ENCODE measurements at places on chromosomes 3 and 15. TPM values are rescaled to one million over a fixed set of nuclear protein-coding genes. Genes with fewer than 3 reads are reported as not detected.

The HTR3E gene
- total RNA-seq = not detected

The CD80 gene
- total RNA-seq = under 0.01 TPM

The COL6A6 gene
- total RNA-seq = 0.83 TPM

The SMAD6 gene
- total RNA-seq = 8.9 TPM

The RPP14 gene
- total RNA-seq = 10.6 TPM

The CERS3 gene
- not detected for total RNA-seq

The TMCO5A gene
- total RNA-seq = not detected

The SLC35G2 gene
- total RNA-seq = 8.5 TPM

The IMPG2 gene
- total RNA-seq = 0.33 TPM

The TMEM158 gene
- 79.4 TPM for total RNA-seq

The ZIC4 gene
- total RNA-seq = not detected

The ACSBG1 gene
- not detected for total RNA-seq

The AGBL1 gene
- not detected for total RNA-seq

The SLC12A1 gene
- not detected for total RNA-seq

The EIF5A2 gene
- 14.7 TPM for total RNA-seq

The GOLGA8G gene
- not detected for total RNA-seq

The PCOLCE2 gene
- 6.7 TPM for total RNA-seq

The STIMATE gene
- 13.0 TPM for total RNA-seq

The PAK6 gene
- total RNA-seq = under 0.01 TPM

The MASP1 gene
- total RNA-seq = 328 TPM

The SYNPR gene
- total RNA-seq = not detected
